ENCODE measurements at places on chromosomes 7 and 10. TPM values are rescaled to one million over a fixed set of nuclear protein-coding genes. Genes with fewer than 3 reads are reported as not detected.

DNA sequence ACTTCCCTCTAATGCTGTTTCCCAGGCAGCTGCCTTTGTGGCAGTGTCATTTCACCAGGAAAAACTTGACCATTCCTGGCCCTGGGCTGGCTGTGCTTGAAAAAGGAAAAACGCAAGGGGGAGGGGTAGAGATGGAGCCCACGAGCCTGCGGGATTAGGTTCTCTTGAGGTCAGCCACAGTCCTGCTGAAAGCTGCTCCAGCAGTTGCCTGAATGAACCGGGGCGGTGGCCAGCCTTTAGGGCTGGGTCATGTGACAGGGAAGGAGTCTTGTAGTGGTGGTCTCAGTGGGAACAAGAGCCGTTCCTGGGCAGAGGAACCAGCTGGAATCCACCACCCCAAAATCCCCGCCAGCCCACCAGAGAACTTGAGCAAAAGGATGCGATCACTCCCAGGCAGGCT lies 51.2 kb upstream of the LRRC4 start:
- DNase-seq, result no peak

Gene BCCIP
- 47.3 TPM for total RNA-seq

- no peak for DNase-seq
Measured at GRCh38 chr7:55517191-55517633, 55.1 kb downstream of the VOPP1 start.

Gene CYP3A4
- total RNA-seq, result not detected

DNA sequence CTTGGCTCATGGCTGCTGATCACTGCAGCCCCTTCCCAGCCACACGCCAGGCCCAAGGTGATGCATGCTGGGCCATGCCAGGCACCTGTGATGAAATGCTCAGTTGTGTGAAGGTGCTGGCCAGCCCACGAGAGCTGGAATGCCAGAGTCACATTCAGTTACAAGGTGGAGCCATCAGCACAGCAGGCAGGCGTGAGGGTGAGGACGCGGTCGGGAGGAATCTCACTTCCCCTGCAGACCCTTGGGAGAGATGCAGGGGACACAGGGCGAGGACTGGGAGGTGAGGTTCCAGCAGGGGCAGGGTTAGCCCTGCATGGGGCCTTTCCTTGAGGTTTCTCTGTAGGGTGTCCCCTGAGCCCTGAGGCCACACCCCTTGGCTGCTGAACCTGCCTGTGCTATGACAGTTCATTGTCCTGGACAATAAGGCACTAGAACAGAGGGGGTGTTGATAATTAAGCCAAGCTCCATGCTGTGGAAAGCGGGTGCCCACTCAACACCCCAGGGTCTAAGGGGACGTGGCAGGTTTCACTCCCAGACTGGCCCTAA lies 82.4 kb downstream of the ADARB2 start:
- no peak for DNase-seq

- no peak for DNase-seq
Measured at GRCh38 chr7:101527844-101528667, 101.0 kb downstream of the MYL10 start.

GRCh38 chr10:30188101-30188500 lies 128.7 kb upstream of the JCAD start:
- DNase-seq, result no peak

GRCh38 chr7:22442187-22442881 lies 57.7 kb downstream of the STEAP1B start:
- peak; percentile 52 for DNase-seq

- no peak for DNase-seq
Measured at GRCh38 chr10:62186999-62187675, 81.5 kb downstream of the RTKN2 start.

DNA sequence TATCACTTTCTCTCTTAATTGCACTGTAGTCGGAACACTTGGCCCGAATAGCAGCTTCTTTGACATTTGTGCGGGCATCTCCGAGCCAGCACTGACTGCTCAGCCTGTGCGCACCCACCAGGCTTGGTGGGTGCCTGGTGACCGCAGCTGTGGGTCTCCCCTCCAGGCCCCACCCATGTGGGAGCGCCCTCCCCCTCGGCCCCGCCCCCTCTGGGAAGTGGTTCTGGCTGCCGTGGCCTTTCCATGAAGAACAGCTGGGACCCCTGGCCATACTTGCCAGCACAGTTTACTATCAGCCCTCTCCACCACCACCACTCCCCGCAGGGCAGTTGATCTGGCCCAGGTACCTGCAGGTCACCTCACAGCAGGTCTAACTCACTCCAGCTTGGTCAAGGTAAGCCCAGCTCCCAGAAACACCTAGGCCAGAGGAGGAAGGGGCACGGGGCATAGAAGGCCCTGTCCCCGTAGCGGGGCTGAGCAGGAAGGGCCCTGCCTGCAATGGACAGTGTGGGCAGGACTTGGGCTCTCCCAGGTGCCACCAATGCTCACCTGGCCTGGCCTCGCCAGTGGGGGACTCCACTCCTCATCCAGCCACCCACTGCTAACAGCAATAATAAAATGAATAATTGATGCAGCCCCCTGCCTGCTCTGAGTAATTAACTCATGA lies 5.8 kb downstream of the RASGEF1A start:
- no peak for DNase-seq

DNA sequence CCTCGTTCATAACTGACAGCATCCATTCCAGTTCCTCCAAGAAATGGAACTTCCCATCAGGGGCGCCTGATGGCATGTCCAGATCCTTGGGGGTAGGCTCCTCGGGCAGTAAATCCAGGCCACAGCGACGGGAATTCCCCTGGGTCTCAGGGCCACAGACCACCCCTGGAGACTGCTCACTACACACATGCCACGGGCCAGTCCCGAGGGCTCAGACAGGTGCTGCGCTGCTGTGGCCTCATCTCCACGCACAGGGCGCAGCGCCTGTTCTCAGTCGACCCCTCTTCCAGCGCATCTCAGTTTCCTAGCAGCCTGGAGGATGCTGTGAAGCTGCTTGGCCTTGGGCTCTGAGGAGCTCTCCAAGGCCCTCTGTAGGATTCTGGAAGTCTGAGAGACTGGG lies 473.5 kb upstream of the FOXK1 start:
- DNase-seq, result no peak

DNA sequence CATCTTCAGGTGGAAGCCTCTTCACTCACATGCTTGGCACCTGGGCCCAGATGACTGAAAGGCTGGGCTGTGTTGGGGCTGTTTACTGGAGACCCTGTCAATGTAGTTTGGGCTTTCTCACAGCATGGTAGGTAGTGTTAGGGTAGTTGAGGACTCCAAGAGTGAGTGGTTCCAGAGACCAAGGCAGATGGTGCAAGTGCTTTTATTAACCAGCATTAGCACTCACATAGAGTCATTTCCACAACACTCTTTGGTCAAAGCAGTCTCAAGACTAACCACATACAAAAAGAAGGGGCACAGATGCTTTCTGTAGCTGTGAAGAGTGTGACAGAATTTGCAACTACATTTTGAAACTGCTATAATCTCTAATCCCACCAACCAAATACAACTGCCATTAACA lies 135.0 kb downstream of the RTKN2 start:
- DNase-seq, result no peak

Gene CALHM2
- total RNA-seq, result 41.5 TPM

DNA sequence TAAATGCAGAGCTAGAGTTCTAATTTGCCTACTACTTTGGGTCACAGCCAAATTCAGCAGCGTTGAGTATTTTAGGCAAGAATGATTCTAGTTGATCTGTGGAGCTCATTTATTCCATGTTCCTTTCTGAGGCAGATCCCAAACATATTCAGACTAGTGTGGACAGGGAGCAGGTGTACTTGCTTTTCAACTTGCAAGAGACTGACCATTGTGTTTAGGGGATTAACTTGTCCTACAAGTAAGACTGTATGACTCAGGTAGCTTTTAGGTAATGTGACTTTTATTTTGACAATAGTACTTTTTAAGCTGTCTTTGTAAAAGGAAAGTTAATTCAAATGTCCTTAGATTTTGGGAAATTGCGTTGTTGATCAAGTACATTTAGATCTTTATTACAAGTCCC lies 285.5 kb downstream of the TWIST1 start:
- DNase-seq, result no peak

- no peak for DNase-seq
Measured at GRCh38 chr7:875051-875450, 1.3 kb upstream of the GET4 start.

- DNase-seq, result no peak
Measured at GRCh38 chr7:26694713-26695112, 169.7 kb downstream of the SKAP2 start.

Gene KMT2C
- total RNA-seq, result 84.6 TPM

DNA sequence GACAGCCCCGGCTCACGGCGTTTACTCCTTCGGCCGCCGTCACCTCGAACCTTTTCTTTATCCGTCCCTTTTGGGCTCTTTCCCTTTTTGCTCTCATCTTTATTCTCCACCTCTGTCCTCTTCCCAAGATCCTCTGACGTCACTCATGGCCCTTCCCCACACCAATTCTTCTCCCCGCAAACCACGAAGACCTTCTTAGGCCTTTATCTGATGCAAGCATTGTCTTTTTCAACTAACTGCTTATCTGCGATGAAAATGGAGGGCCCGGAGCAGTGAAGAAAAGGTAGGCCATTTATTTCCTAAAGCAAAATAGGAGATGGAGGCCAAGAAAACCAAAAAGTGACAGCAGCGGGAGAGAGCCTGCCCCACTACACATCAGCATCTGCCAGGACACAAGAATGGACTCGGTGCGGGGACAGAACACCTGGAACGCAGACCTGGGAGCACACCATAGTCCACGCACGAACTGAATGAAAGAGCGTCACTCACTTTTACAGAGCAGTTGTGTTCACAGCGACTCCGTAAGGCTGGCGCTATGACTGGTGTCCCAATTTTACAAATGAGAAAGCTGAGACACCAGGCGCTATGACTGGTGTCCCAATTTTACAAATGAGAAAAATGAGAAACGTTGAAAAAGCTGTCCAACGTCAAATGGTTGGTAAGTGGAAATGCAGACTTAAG lies 45.3 kb downstream of the ZNF777 start:
- DNase-seq, result no peak

GRCh38 chr7:150471886-150472285 lies 21.5 kb downstream of the GIMAP8 start:
- no peak for DNase-seq

Gene UCMA
- total RNA-seq, result not detected

- DNase-seq, result no peak
Measured at GRCh38 chr7:112649560-112649959, 140.6 kb downstream of the TMEM168 start.

Gene ARMC3
- 7.4 TPM for total RNA-seq

Gene NCF1
- total RNA-seq, result 61.8 TPM

Data from upper lobe of left lung (tissue), 6 donors.